ENCODE measurements at places on chromosomes 11 and 22.

DNA sequence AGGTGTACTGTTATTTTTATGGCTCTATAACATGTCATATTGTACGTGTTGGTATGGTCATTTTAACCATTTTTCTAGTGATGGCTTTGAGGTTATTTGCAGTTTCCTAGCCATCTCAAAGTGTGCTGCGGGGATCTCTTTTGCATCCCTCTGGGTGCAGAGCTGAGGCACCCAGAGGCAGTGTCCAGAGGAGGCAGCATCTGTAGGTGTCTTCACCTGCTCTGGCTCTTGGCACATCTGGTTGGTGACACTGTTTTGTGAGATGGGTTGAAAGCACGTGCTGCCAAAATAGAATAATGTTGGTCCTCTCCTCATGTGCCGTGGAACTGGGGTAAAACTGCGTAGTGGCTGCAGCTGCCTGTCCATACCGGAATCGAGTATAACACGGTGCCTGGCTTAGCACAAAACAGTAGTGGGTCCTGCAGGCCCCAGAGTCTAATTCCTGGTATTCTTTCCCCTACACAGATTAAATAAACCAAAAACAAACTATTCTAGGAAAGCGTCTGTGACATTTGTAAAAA lies 12.9 kb downstream of the NEAT1 start:
- no peak for DNase-seq

GRCh38 chr11:12719221-12719620 lies 45.0 kb downstream of the TEAD1 start:
- no peak for DNase-seq

GRCh38 chr11:104918113-104918824 lies 20.0 kb upstream of the CASP12 start:
- DNase-seq, result no peak

DNA sequence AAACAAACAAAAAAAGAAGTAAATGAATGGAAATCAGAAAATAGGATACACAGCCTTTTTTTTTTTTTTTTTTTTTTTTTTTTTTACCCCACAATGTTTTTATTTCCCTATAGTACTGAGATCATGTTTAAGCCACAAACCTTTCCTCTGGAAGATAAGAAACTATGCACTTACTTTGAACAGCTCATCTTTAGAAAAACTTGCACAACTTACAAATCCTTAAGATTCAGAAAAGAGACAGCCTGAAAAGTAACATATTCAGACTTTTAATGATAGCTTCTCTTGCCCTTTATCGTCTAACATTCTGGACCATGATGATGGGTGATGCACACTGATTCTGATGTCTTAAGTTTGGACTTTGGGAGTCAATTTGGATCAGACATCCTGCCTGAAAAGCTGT lies 80.3 kb downstream of the TNRC6B start:
- no peak for DNase-seq

DNA sequence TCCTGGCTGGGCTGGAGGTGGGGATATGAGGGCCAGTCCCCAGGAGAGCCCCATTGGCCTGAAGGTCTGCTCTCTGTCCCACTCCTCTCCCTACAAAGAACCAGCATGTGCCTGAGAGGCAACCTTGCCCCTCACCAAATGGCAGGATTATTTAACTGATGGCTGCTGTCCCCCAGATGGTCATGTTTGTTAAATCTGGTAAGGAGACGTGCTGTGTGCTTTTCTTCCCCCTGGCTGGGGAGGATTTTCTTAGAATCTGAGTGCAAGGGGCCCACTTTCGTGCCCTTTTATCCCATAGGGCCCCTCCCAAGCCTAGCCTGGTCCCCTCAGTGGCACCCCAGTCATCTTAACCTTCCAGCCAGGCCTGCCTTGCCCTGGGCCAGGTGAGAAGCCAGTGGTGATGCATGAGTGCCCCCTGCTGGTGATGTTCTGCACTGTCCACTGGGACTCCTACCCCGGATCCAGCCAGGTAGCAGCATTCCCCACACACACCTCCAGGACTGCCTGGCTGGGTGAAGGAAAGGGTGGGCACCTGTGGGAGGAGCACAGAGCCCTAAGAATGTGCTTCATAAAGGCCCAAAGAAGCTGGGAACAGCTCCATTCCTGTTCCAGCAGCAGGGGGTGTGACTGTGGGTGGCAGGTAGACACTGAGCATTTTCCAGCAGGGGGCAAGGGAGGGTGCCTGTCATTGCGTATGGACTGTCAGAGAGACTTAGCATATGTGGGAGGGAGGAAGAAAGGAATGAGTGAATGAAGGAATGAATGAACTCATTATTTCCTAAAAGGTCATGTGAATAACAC lies 28.9 kb downstream of the MFNG start:
- DNase-seq, result peak; percentile 86

GRCh38 chr11:114083391-114084252 lies 24.1 kb downstream of the ZBTB16 start:
- no peak for DNase-seq

DNA sequence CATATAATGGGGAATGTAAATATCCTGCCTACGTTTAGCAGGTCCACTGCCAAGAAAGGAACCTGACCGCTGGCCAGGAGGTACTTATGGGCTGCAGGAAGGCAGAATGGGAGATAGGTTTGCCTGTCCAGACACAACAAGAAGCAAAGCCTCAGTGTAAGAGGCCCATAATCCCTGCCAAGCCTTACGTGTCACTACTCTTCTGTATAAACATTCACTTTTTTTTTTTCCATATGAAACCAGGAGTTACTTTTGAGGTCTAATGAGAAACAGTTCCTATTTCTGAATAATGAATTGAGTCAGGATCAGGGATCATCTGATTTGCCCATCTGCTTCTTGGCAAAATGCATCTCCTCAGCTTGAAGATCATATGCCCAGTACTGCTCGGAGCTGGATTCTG lies 230.2 kb downstream of the NTM start:
- no peak for DNase-seq

DNA sequence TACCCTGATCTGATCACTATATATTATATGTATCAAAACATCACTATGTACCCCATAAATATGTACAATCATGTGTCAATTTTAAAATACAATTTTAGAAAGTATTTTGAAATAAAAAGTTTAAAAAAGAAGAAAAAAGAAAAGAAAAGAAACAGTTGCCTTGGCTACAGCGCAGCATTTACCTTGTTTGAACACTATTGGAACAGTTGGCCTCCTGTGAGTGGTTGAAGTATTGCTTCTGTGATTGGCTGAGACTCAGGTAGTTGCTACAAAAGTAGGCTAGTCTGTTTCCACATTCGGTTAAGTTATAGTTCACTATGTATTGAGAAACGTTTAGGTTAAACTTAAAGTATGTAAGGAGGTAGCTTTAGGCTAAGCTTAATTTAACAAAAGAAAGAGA lies 7.9 kb upstream of the DTX4 start:
- no peak for DNase-seq

GRCh38 chr11:2459016-2459725 lies 14.4 kb downstream of the KCNQ1 start:
- no peak for DNase-seq

DNA sequence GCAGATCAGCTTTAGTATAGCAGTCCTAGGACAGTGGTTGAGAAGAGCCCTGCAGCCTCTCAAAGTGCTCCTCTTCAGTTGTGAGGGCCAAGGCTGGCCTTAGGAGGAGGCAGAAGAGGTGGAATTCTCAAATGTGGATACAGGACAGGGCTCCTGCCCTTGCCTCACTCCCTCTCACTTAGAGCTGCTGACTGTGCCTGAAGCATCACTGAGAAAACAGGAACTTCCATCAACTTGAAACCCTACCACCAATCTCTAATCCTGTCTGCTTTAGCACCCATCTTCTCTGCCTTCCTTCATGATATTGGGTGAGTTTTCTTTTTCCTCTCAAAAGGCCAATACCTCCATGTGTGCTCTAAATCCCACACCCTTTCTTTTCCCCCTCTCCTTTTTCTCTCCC lies 14.4 kb upstream of the UCP3 start:
- DNase-seq, result no peak

- DNase-seq, result no peak
Observed at GRCh38 chr11:1967641-1968225, 20.6 kb downstream of the MRPL23 start.

DNA sequence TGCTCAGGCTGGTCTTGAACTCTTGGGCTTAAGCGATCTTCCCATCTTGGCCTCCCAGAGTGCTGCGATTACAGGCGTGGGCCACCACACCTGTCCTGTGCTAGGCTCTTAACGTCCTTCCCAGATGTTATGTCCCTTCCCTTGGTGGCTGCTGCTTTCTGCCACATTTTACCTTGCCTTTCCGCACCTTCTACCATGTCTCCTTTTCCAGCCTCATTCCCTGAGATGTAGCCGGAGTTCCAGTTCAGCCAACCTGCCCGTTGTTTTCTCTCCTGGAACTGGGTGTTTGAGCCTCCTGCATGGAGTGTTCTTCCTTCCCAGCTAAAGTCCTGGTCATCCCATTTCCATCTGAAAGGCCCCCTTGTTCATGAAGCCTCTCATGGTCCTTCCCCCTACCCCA lies 95.3 kb downstream of the PTPRJ start:
- no peak for DNase-seq

DNA sequence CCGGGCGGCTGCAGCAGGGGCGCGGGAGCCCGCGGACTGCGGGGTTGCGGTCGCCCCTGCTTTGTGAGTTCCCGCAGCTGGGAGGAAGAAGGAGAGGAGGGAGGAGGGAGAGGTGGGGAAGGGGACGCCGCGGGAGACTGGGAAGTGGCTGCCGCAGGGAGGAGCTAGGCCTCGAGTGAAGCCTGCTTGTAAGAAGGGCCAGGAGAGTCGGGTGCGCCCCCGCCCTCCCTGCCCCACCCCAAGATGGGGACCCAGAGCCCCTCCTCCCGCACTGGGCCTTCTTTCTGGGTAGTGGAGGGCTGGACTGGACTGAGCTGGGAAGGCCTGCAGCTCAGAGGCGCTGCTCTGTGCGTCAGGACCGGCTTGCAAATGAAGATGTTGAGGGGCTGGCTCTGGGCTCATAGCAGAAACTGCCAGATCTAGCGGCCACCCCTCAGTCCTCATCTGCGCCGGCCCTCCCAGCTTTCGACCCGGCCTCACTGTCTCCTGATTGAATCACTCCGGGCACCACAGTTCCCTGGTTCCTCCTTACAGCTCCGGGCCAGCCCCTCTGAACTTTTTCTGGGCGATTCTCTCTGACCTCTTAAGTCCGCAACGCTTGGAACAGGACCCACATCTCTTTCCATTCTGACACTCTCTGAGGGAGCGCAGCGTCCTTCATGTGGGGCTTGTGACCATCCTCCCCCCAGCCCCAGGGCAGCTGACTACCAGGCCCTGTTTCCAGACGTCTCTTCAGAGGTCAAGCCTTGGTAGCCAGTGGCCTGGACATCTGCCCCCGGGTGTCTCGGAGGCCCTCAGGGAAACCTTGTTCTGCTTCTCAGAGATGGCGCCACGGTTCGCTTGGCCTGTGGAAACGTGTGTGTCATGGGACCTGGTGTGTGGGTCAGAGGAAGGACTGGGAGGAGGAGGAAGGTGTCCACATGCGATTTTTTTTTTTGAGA lies 21.9 kb downstream of the SERPINH1 start:
- DNase-seq, result peak; percentile 41

DNA sequence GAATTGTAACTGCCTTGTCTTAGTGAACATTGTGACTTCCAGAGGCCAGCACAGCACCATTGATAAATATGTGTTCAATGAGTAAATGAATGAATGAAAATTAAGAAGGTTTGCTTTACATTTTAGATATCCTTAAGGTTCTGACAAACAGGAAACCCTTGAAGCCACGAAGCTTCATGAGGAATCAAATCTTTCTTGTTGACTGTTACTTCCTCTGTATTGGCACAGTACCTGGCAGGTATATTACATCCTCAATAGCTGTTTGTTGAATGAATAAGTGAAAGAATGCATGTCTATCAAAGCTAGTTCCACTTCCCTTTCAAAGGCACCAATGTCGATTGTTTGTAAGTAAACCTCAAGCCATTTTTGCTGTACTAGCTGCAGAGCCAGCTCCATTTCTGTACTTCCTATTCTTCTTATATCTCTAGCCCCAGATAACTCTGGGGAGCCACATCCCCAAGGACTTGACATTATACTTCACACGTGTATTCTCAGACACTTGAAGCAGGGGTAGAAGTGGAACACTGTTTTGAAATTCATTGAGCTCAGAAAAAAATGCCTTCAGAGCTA lies 140.3 kb upstream of the RAG2 start:
- DNase-seq, result no peak

DNA sequence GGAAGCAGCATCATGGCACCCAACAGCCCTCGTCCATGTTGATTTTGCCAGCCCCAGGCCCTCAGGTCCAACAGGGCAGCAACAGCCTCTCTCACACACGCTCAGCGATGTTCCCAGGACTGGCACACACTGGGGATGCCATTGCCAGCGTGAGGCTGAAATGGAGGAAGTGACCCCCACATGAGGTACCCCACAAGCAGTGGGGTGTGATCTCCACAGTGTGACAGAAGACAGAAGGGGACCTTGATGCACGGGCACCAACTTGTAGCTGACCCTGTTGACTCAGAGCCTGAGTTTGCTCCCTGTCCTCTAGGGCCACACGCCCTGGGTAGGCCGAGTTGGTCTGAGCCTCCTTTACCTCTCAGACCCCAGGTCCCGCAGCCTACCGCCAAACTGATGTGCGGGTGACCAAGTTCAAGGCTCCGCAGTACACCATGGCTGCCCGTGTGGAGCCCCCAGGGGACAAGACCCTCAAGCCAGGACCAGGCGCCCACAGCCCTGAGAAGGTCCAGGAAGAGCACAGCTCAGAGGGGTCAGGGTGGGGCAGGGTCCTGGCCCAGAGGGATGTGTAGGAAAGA lies 6.2 kb downstream of the SCGB1C1 start:
- DNase-seq, result peak; percentile 12

DNA sequence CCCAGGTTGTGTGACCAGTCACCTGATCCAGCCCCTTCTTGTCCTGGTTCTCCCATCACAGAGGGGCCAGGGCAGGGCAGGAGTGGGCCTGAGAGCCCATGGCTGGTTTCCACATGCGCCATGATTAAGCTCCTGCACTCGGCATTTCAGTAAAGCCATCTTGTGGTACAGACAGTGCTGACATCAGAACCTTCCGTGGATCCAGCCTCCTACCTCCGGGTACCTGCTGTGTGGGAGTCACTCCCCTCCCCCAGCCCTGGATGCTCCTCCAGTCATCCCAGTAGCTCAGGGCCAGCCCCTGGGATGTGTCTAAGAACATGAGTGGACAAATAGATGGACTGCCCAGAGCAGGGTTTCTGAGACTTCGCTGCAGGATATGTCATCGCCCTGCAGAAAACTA lies 22.1 kb upstream of the MGAT3 start:
- DNase-seq, result no peak

GRCh38 chr11:83819931-83820549 lies 533.9 kb upstream of the CCDC90B start:
- DNase-seq, result no peak

- DNase-seq, result no peak
Observed at GRCh38 chr22:24159650-24160049, 21.6 kb upstream of the SUSD2 start.

GRCh38 chr11:34558673-34559072 lies 45.1 kb upstream of the ELF5 start:
- DNase-seq, result no peak

DNA sequence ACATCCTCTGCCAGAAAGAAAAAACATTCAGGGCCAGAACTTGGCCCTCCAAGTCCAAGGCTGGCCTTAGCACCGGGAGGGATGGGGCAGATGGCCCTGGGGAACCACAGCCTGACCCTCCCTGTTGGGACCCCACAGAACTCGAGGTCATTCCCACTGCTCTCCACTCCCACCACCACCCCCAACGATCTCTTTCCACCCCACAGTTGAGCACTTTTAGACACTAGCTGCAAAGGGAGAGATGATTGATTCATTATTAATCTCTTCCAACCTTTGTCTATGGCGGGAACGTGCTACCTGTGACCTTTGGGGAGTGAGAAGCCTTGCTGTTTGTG lies 869.7 kb downstream of the BRD1 start:
- DNase-seq, result peak; percentile 2

All from colonic mucosa (tissue), 4 donors.